Stimulated activated CD8-positive, alpha-beta memory T cell treated with anti-CD3 and anti-CD28 coated beads, Interleukin-7, amount 100 ng/mL, for 1 hour (primary cell): ENCODE measurements at places on chromosomes 16 and 17.

GRCh38 chr16:85369741-85370528, 243.2 kb upstream of the GSE1 start:
- peak; percentile 34 for DNase-seq

GRCh38 chr16:65681406-65681805, 559.5 kb upstream of the CDH11 start:
- no peak for DNase-seq

DNA sequence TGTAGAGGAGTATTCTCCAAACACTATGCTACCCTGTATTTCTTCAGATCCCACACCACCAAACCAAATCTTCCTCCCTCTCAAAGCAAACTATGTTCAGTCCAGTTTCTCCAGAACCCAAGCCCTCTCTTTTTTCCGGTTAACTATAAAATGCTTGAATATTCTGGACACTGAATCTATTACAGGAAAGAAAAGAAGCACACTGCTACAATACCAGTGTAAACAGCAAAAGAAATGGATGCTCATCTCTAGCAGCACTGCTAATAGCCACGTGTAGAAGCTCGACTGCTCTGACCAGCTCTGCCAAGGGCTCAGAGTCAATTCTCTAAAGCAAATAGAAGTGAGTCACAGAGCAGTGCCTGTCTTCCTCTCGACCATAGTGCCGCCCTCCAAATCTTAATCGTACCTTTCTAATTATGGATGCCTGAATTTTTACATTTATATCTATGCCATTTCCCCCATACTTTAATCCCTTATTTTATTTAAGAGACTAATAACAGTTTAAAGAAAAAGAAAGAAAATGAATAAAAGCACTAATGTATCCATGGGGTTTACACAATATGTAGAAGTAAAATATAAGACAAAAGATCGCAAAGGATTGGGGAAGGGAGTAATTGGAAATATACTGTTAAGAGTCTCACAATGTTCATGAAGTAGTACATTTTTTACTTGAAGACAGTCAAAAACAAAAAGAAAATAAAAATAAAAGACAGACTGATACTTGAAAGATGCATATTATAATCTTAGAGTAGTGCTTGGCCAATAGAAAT, 154.5 kb downstream of the PARN start:
- DNase-seq, result no peak

DNA sequence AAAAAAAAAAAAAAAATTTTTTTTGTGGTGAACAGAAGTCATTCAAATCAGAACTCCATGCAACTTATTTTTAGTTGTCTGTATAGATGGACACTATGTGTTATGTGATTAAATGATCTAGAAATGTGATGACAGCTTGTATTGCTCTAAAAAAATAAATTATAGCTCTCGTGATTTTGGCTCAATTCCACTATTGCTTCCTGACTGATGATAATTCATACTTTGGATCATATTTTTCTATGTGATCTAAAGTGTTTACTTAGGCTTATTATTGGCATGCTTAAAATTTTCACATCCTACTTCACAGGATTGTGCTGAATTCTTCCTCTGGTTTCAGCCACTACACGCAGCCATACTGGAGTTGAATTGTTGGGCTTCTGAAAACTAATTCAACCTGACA, 76.8 kb downstream of the RPGRIP1L start:
- DNase-seq, result no peak

DNA sequence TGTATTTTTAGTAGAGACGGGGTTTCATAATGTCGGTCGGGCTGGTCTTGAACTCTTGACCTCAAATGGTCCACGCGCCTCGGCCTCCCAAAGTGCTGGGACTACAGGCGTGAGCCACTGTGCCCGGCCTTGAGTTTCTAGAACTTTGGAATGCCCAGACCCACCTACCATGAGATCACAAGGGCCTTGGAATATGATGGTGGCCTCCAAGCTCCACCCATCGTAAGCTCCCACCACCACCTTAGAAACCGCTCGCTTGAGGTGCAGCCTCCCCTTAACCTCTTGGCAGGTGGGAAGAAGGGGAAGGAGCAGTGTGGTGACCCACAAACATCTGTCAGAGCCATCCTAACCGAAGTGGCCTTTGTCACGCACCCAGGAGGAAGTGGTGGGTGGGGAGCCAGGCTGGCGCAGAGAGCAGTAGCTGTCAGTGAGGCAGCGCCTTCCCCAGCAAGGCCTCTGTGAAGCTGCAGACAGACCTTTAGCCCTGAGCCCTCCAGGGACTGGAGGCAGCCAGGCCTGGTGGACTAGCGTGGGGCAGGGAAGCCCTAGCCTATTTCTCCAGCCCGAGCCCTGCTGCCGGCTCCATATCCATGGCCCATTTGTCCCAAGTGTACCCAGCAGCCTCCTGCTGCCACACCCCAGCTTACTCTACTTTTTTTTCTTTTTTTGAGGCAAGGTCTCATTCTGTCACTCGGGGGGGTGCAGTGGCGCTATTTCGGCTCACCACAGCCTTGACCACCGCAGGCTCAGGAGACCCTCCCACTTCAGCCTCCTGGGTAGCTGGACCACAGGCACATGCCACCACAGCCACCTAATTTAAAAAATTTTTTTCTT, 13.1 kb upstream of the SEPHS2 start:
- DNase-seq, result peak; percentile 43

DNA sequence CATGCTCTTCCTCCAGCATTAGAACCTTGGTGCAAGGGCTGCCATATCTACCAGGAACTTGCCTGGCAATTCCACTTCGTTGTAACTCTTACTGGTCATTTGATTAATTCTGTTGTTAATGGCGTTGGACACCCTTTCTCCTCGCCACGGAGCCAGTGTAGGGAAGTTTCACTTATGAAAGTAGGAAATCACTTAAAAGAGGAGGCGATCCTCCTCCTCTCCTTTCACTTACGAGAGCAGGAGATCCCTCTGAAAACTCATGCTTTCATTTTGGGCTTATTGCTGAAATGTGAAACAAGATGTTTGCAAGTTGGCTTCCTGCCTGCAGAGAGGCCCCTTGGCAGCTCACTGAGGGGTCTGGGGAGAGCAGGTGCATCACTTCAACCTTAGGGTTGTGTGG, 226.0 kb downstream of the SNX29 start:
- DNase-seq, result no peak

DNA sequence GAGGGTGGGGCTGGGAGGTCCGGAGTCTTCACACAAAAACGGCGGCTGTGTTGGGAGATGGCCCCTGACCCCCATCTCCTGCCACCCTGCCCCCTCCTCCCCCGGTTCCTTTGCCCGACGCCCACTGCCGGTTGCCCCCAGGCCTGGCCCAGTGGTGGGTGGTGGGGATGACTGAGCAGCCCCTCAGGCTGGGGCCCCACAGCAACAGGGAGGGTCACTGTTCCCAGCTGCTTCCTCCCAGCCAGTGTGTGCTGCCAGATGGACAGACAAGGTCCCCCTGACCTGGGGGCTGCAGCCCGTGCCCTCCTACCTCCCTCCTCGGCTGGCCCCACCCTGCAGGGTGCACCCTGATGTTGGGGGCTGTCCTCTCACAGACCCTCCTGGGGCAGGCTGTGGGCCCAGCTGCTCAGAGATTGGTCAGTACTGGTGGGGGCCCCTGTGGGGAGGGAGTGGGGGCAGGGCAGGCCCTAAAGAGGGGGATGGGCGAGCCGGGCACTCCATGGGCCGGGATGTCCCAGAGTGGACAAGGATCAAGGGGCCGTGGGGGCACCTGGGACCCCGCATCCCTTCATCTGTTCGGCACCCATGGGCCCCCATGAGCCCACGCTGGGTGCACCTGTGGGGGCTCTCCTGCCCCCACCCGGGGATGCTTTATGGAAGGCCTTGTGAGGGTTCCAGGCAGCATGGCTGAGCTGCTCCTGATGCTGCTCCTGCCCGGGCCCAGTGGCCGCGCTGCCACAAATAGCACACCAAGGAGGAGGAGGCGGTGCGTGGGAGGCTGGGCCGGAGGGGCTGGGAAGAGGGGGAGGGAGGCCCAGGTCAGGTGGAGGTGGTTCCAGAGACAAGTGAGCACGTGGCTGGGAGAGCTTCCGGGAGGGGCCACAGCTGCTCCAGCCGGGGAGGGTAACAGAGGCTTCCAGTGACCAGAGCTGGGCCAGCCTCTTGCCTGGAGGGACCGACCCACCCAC, 5.1 kb downstream of the C1QTNF8 start:
- DNase-seq, result no peak

DNA sequence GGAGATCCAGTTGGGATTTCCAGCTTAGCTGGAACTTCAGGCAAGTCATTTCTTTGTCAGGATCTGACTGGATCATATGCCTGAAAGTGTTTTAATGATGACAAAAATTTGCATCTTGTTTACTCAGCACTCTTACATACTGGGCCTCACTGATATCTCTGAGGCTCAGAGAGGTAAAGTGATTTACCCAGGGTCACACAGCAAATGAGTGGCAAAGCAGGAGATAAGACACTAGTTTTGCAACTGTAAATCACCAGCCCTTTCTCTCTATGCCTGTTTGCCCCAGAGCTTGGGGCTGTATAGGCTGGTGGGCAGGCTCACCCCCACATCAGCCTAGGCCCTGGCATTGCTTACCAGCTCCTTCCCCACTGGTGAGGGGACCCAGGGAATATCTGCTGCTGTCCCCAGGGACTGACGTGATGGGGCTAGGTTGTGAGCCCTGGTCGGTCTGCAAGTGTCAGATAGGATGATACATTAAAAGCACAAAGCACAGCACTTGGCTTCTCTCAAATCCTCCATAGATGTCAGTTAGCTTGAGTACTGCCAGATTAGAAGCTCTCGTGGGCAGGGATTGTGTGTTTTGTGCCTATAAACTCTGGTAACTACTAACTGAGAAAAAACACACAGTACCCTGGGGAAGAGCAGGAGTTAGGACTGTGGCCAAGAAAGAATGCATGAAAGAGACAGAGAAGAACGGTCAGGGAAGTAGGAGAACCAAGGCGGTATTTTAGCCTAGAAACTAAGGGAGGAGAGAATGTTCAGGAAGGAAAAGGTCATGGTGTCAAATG, 165.4 kb downstream of the COPRS start:
- DNase-seq, result no peak

GRCh38 chr16:83742124-83742899, 65.5 kb upstream of the HSBP1 start:
- DNase-seq, result no peak

GRCh38 chr17:19678581-19679453, 30.3 kb downstream of the ALDH3A2 start:
- DNase-seq, result no peak

DNA sequence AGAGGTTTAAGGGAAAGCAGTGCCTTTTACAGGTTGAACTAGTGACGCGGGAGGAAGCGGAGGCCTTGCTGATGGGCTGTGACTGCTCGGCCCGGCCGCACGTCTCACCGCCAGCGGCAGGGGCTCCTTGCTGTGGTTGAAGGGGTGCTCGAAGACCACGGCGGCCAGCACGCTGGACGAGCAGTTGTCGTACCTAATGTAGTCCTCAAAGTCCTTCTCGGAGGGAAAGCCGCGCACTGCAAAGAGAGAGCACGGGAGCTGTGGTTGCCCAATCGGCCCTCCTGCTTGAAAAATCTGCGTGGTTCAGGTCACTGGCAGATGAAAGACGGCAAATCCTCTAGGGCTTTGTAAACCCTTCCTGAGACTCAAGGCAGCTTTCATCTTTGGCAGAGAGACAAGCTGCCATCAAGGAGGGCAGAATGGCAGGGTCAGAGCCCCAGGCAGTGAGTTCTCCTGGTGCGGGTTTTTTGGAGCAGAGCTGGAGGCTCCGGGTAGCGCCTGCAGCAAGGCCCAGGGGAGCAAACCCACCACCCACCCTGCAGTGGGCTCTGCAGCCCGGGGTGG, 16.1 kb downstream of the ABCA3 start:
- DNase-seq, result no peak

DNA sequence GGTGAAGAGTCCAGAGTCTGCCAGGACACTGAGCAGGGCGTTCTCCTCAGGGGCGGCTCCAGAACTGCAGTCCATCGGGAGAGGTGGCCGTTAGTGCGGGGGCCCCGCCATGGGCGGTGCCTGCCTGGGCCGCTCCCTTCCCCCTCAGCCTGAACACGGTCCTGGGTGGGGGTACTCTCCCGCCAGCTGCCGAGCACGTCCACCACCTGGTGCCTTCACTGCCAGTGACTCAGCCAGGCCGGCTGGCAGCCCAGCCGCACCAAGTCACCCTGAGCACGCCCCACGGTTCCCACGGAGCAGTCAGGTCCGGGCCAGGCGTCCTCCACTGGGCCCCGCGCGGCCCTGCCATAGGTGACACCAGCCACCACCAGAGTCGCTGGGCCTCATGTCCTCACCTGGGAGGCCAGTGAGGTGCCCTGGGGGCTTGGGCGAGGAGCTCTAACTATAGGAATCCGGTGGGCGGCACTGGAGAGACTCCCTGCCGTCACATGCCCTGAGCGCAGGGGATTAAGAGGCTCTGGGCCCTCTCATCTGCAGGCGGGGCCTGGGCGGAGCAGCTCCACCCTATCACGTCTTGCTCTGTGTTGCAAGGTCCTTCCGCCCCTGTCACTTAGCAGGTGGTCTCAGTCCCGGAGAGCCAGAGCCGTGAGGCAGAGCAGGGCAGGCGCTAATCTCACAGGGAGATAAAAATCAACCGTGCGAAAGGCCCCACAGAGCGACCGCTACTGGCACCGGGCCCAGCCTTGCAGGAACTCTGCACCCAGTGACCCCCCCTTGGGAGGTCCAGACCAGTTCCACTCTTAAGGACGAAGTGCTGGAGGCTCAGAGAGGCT, 14.3 kb downstream of the PIEZO1 start:
- no peak for DNase-seq

DNA sequence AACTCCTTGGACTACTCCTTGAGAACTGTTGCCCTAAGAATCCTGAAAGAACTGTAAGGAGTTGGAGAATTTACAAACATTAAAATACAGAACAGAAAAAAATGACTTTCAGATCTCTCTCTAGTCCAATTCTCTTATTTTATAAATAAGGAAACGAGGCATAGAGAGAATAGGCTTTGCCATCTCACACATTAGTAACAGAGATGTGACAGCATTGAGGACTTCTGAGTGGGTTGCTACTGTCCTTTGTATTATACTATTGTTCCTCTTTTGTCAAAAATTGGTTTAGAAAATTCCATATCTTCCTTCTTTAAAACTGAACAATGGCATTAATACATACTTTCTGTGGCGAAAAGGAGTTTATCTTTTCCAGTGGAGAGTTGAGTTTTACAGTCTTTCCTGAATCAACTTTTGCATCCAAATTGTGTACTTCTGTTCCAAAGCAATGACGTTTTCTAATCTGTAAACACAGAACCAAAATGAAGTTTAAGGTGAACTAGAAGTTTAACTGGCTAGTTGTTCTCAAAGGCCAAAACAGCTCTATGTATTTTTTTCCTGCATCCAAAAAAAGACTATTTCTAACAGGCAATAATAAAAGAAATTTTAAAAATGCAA, 16.5 kb downstream of the BRIP1 start:
- DNase-seq, result no peak

DNA sequence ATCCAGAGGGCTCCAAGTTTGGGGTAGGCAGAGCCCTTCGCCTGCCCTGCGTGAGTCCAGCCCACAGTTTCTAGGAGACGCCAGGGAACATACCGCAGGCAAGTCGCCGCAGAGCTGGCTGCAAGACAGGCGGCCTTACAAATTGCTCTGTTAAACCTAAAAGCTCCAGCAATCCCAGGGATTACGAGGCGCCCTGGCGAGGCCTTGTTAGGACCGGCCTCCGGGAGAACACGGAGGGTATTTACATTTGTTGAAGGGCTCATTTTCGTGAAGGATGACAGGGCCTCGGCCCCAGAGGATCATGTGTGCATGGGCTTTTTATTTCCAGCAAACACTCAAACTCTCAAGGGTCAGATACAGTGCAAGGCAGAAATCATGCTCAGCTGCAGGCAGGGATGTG, 77.6 kb upstream of the FOXF1 start:
- DNase-seq, result no peak

- no peak for DNase-seq
Measured at GRCh38 chr16:77373726-77374125, 61.1 kb downstream of the ADAMTS18 start.
